G401 (cell line): ENCODE measurements at places on chromosomes 12 and 14.

GRCh38 chr14:52089218-52089617 is 20.4 kb upstream of the NID2 start:
- DNase-seq = no peak

DNA sequence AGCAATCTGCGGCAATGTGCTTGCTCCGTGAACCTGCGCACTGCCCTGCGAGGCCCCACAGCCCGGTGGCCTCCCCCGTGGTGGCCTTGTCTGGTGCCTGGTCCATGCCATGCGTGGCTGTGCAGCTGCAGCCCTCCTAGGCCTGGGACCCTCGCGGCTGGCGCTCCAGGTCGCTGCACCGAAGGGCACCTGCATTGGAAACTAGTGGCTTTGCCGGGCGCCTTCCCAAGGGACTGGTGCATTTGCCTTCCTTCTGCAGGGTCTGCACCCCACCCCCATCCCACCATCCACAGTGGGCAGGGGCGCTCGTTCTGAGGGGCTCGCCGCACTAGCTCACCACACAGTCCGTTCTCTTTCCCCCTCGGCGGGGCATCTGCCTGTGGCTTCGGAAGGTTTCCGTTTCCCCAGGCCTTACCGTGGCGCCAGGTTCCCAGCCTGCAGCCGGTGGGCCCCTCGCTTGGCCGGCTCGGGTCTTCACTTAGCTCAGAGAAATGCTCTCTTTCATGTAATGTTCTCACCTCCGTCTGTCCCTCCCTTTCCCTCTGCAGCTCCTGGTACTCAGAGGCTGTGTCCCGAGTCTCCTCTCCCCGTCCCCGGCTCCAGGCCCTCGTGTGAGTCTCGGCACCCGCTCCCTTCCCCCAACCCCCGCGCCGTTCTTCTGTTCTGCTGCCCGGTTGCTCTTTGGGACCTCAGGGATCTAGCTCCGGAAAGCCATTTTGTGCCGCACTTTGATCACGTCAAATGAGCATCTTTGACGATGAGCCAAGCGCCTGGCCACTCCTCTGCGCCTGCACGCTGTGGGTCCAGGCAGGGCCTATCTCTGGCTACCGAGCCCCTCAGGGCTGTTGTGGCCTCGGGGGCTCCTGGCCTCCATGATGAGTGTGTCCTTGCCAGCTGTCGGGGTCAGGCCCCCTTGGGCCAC is 31.9 kb downstream of the JAG2 start:
- no peak for DNase-seq

GRCh38 chr12:30707613-30708342 is 12.1 kb upstream of the IPO8 start:
- DNase-seq = no peak

GRCh38 chr14:89158701-89159100 is 258.3 kb downstream of the FOXN3 start:
- peak; percentile 38 for DNase-seq
